NCI-H774 (cell line): ENCODE measurements at places on chromosomes 2 and 18.
A peak's percentile ranks its signal among the peaks of the same experiment; 100 is the strongest.

GRCh38 chr2:1678609-1679008 is 65.7 kb downstream of the PXDN start:
- DNase-seq = no peak

- DNase-seq = no peak
These were observed 131.7 kb upstream of the FSHR start for GRCh38 chr2:49286045-49286444.

DNA sequence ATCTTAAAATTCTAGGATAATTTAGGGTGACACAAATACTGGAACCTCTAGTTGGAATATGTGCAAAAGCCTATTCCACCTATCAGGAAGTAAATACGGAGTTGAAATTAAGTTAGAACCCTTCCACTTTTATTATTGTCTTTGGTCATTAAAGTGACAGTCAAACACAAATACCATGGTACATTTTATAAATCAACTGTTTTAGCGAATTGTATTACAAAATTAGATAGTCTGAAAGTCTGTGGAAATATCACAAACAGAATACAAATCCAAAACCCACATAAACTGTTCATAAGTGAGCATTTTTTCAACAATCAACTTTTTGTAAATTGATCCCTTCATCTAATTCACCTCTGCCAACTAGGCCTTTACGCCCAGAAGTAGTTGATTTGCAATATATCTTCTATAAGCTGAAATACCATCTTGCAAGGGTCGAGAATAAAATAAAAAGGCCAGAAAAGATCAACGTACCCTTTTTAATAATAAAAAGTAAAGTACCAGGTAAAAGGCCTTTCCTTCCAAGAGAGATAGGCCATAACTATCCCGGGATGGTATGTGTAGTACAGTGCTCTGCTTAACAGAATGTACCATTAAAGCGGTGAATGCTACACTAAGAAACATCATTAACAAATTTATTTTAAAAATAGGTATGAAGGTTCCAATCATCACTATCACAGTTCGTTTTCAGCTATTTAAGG is 1.3 kb downstream of the USP34 start:
- DNase-seq = no peak

- DNase-seq = no peak
These were observed 205.2 kb downstream of the EIPR1 start for GRCh38 chr2:3172265-3172935.

- DNase-seq = no peak
These were observed 92.6 kb downstream of the ACTR2 start for GRCh38 chr2:65320042-65320725.

DNA sequence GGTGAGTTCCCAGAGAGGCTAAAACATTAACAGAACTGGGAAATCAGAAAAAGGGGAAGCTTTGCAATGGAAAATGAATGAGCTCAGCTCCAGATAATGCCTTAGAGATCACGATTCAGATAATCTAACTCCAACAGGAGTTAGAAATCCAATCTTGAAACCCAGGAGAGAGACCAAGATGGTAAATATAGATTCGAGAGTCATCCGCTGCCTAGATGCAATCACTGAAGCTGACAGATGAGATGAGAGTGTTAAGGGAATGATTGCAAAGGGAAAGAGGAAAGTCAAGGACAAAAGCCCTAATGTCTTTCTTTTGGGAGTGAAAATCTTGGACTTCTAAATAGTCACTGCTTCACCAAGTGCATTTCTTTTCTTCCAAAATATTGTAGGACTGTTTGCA is 722.0 kb downstream of the EPHA4 start:
- no peak for DNase-seq

DNA sequence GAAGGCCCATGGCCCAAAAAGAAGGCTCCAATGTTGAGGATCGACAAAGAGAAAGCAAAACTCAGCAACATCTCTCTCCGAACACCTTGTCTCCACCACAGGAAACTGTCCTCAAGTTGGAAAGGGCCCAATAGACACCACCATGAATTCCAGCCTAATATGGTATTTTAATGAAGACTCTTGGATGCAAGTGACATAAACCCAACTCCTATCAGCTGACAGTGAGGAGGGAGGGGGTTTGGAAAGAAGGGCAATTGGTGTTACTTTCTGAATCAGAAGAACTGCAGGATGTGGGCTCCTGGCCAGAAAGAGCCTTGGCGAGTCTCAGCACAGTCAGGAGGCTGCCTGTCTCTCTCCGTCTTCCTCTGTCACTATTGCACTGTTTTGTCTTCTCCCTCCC is 40.3 kb upstream of the SIGLEC15 start:
- no peak for DNase-seq

DNA sequence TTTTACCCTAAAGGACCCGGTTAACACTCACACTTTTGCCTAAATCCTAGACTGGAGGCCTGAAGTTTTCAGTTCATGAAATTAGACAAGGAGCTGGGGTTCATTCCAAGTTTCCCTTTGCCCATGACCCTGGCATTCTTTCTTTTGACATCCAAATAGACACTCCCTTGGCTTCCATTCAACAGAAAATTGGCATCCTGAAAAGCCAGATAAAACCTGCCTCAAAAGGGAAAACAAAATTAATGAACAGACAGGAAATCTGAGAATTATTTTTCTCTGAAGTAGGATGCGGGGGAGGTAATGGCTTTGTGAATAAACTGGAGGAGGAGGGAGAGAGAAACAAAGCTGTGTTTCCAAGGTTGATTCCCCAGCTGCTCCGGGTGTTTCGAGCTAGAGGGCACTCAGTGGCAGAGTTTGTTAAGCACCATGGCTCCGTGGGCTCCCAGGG is 41.0 kb downstream of the SPP2 start:
- DNase-seq = peak; percentile 37

- DNase-seq = no peak
These were observed 35.7 kb downstream of the STK39 start for GRCh38 chr2:168211664-168212163.

GRCh38 chr2:213175673-213176247 is 24.3 kb upstream of the IKZF2 start:
- DNase-seq = no peak

DNA sequence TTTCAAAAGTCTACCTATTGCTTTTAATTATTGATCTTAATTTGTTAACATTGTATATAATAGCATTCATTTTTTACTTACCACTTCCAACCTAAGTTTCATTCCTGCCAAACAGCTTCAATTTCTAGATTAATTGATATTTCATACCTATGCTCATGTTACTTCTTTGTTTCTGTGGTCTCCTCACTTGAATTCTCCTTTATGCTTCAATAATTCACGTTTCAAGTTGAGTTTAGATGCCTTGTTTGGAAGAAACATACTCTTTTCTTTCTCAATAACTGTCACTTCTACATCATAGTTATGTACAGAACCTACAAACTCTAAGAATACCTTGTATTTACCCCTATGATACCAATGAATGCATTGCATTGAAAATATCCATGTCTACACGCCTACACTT is 862.2 kb upstream of the LRATD1 start:
- DNase-seq = no peak

DNA sequence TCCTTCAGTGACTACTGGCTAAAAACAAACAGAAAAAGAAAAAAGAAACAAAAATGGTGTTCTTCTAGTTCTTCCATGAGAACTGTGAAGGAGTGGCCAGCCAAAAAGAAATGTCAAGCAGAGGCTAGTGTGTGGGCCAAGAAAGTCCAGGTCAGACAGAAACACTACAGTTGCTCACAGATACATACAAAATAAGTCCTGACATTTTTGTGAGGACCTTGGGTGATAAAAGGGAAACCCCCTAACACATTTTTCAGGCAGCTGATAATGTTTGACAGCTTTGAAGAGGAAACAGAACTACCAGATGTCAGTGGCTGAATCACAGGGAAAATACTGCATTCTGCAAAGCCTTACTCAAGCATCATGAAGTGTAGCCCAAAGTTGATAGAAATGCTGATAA is 28.1 kb downstream of the ARHGAP25 start:
- DNase-seq = no peak

DNA sequence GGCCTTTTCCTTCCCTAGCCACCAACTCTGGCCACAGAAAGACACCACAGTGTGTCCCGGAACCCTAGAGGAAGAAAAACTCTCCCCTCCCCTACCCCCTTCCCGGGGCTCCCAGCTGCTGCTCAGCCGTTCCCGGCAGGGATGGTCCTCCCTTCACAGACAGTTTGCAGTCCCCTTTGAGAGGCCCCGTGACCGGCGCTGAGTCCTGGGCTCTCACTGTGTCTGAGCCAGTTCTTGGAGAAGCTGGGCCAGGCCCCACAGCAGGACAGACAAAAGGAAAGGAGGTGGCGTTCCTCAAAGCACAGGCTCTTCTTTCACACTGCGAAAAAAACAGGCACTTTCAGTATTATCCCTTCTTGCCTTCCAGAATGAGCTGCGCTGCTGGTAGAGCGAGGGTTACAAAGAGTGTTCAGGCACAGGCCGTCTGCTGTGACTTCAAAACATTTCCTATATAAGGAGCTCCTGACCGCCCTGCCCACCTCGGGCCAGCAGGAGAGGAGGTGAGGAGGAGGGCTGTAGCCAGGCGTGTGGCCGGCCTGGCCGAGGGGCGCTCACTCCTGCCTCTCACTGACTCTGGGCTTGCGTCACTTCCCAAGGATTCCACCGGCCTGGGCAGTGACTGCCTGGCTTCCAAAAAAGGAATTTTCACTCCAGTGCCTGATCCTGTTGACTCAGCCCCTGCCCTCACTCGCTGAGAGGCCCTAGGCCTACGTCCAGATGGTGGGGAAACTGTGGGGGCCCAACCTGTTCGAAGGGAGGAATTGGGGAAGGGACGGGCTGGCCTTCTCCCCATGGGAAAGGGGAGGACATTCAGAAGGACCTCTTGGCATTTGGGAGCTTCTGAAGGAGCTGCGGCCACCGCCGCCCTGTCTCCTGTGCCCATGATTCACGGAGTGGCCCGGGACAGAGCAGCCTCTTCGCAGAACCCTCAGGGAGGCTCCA is 24.9 kb downstream of the CIDEA start:
- no peak for DNase-seq

DNA sequence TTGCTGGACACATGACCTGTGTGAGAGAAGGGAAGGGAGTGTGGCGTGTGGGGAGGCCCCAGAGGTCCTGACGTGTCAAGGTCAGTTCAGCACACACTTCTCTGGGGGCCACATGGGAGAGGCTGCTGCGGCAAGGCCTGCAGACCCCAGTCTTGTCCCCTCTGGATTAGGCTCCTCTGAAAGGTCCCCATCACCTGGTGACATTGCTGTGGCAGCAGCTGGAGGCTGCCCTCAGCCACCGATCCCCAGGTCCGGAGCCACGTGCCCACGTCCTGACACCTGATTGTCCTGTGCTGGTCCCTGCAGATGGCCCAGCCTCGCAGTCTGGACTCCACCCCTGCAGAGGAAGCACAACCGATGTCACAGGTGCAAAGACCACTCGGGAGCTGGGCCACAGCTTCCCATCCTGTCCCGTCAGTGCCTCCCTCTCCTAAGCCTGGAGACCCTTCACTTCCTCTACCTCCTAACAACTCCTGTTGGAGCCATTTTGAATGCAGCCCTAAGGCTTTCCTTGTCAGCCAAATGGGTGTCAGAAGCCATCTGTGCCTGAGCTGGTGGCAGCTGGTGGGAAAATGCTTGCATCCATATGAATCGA is 12.7 kb downstream of the TMEM177 start:
- no peak for DNase-seq

- peak; percentile 66 for DNase-seq
These were observed 37.5 kb upstream of the SERPINB2 start for GRCh38 chr18:63850020-63850419.

DNA sequence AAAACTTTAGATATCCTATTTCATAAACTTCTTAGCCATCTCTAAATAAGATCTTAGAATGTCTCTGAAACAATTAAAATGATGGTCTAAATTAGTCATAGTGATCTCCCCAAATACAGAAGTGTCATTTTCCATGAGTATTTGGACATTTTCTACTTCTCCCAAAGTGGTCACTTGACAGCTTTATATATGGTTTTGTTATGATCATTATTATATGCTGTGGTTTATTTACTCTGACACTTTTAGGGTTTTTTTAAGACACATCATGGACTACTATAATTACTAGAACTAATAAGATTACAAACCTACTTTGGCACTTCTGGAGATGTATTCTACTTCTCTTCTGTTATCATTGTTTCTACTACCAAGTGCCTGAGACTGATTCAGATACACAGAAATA is 47.1 kb downstream of the SLC25A12 start:
- DNase-seq = no peak

DNA sequence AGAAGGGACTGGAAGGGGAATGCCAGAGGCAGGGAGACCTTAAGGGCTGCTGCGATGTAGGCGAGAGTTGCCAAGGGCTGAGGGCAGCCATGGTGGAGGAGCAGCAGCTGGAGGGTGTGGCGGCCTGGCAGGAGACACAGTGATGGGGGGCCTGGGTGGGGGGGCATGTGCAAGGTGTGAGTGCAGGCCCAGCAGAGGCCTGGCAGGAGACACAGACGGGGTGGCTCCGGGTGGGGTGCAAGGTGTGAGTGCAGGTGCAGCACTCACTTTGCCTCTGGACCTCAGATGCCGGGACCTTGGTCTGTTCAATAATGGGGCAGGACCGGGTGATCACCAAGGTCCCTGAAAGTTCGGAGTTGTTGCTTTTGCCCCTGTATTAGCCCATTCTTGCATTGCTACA is 76.2 kb upstream of the ODC1 start:
- no peak for DNase-seq

DNA sequence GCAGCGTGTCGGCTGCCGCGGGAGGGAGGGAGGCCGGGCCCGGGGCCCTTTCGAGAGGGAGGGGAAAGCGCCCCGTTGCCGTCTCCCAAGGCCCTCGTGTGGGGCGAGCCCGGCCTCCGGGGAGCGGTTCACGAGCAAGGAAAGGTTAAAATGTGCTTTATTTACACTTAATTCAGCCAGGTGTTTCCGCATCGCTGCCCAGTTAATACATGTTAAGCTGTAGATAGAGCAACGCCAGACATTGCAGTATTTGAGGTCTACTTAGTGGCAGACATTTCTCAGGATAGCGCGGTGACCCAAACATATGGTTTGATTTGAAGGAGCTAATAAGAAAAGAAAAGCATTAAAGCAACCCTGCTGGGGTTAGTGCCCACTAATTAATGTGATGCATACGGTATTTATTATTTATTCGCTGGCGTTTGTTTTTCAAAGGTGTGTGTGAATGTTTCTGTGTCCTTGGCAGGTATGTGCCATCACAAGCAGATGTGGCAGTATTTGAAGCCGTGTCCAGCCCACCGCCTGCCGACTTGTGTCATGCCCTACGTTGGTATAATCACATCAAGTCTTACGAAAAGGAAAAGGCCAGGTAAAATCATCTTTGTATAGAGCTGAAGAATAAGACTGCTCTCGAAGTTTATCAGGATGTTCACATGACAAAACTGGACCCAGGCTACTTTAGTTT is 571 bp downstream of the EEF1B2 start:
- DNase-seq = no peak

GRCh38 chr2:217360781-217361482 is 501.1 kb upstream of the TNP1 start:
- no peak for DNase-seq

- no peak for DNase-seq
These were observed 4.6 kb downstream of the AFG3L2 start for GRCh38 chr18:12372406-12372805.

GRCh38 chr2:202169832-202170424 is 68.5 kb downstream of the SUMO1 start:
- DNase-seq = no peak

- DNase-seq = no peak
These were observed 11.5 kb downstream of the ATF2 start for GRCh38 chr2:175156534-175156933.
